WERI-Rb-1 (cell line): ENCODE measurements at places on chromosomes 2 and 18.

GRCh38 chr2:167783261-167784083, 463.9 kb downstream of the STK39 start:
- DNase-seq, result peak; percentile 73

DNA sequence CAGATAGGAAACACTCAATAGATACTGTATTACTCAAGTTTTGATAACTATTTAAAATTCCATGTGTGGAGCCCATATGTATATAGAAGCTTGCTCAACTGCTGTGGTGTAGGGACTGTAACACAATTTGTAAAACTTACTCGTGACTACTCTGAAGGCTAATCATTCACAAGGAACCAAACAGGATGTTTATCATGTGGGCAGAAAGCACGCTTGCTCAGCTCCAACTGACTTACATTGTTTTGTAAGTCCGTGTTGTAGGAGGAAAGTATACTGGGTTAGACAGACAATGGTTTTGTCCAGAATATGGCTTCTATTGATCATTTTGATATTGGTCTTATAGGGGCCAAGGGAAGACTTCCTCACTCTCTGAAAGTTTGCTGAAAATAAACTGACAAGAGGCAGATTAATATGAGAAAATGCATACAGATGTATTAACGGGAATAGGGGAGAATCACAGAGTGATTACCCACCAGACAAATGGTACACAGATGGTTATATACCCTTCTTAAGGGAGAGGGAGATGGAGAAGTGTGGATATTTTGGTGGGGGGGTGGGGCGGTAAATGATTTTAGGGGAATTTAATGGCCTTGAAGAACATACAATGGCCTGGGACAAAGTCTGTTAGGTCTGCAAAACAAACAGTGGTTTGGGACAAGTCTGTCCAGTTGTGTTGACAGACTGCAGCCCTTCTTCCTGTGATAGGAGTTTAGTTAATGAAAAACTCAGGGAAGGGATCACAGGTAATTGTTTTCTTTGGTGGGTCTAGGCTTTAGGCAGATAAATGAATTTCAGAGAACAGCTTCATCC, 259.3 kb upstream of the SP5 start:
- no peak for DNase-seq

DNA sequence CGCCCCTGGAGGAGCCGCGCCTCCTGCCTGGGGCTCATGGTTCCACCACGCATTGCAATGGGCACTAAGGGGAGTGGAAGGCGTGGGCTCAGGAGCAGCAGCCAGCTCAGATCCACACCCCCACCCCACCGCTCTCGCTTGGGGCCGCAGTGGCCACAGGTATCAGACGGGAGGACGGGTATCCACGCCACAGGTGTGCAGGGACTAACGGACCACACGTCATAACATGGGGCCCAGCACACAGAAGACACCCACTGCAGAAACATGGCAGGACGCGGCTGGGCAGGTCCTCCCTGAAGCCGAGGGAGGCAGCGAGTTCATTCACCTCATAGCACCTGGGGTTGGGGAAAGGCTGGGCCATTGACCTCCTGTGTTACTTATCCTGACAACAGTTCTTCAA, 13.0 kb downstream of the HDAC4 start:
- DNase-seq, result no peak

DNA sequence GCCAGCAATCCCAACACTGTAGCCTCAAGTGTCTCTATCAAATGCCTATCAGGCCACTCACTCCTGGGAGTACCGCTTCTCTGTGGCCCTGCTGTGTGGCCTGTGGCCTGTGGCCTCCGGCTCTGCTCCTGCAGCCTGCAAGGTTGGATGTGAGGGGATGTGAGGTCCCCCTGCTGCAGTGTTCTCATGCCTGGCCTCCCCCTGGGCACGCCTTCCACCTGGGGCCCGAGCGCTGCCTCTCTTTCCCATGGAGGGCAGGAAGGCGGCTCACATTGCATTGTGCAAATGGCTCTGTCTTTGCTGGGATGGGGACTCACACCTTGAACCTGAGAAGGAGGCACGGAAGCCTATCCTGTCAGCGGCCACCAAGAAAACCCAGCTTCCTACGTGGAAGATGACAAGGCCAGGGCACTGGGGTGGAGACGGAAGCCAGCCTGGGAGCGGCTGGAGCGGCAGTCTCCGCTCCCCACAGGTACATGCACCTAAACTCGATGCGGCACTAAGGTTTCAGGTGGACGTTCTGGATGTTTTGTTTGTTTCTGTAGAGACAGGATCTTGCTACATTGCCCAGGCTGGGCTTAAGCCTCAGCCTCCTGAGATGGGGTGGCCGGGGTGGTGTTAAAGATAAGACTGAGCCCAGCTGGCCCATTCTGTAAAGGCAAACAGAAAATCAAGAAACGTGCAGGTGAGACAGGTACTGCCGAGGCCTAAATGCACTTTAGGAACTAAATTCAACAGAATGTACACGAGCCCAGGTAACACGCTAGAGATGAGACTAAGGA, 140.1 kb downstream of the HDAC4 start:
- DNase-seq, result no peak

- no peak for DNase-seq
Measured at GRCh38 chr2:203240491-203240890, 1.7 kb downstream of the CYP20A1 start.

DNA sequence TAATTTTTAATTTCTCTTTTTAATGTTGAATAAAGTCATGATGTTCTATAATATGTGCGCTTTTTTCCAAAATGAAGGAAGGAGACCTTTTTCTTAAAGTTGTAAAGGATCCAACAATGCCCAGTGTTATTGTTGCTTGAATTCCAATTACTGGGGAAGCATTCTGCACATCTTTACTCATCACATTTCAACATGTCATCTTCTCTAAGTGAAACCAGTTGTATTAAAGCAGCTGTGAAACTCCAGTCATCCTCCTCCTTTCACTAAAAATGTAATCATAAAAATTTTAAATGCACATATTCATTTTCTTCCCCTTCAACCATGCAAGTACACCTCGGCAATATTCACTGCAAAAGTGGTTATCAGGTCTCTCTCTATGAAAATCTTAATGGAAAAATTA, 722.7 kb downstream of the TSN start:
- DNase-seq, result no peak

- no peak for DNase-seq
Measured at GRCh38 chr18:13356032-13356431, 137.5 kb downstream of the LDLRAD4 start.

DNA sequence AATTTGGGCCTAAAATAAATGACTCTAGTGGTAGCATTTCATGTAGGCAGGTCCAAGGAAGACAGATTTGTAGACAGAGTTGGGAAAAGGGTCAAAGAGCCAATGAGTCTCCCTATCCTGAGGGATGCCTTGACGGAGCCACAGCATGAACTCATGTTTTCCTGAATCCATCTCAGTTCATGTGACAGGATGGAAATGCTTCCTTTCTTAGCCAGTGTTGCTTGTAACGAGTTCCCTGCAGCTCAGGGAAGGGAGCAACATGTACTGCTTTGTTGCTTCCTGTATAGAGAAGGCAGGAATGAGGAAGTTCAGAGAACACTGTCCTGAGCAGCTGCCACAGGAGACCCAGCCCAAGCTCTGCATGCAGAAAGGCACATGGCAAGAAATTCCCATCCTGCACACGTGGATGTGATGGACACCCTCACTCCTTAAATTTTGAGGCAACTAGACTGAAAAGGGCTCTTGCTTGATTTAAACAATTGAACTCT, 27.9 kb downstream of the TMEM17 start:
- DNase-seq, result no peak

DNA sequence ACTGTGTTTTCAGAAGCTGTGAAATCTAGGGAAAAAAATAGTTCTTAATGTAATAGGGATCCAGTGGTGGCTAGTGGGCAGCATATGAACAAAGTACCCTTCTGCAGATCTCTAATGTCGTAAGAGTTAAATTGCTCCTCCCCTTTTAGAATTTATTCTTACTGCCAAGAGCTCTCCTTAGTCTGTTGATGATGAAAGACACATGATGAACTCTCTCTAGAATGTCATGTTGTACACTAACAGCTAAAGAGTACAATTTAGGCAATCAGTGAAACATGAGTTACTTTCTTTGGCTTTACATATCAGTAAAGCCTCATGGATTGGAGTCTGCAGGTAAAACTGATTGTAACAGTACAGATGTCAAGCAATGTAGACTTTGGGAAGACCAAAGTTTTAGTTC, 84.2 kb downstream of the SLC39A10 start:
- no peak for DNase-seq

GRCh38 chr2:215971671-215972070, 41.7 kb downstream of the MREG start:
- DNase-seq, result no peak

- no peak for DNase-seq
Measured at GRCh38 chr18:71022389-71022788, 733.5 kb downstream of the SOCS6 start.

DNA sequence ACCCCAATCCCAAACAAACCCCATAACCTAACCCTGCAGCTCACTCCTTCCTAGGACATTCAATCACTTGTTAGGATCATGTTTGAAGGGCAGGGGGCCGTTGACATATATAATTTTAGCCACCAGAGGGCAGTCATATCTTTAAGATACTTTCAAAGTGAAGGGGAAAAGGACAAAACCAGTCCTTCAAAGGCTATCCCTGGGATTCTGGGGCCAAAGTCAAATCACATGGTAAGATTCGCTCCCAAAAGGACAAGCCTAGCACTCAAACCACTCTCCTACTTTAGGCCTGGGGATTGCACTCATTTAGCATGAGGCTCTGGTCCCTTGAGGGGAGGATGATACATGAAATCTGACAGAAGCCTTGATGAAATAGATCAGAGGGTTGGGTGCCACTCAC, 44.6 kb downstream of the HAUS1 start:
- DNase-seq, result peak; percentile 70

GRCh38 chr2:231228974-231229529, 30.6 kb downstream of the ARMC9 start:
- no peak for DNase-seq

GRCh38 chr2:167017021-167017420, 128.7 kb downstream of the XIRP2 start:
- no peak for DNase-seq

DNA sequence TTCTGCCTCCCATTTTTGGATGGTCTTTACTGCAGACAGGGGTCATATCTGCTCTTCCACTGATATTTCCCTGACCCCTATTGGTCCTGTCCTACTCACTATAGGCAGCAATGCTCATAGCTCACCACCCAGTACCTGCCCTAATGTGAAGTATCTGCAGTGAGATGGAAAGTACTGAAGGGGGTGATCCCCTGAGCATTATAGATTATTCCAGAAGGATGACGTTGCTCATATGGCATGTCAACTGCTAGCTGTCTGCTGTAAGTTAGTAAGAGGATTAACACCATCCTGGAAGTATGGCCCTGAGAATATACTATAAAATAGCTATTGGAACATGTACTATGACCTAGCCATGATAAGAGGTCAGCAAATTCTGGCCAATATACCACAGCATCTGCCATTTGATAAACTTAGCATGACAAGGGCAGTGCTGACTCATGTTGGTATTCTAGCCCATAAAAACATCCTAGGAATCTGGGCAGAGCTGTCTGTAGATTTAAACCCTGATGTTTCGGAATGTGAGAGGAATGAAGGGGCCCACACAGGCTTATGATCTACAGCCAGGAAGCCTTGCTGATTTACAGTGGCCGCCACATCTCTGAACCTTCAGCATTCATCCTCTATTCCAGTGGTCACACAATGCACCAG, 451.4 kb downstream of the TNS1 start:
- DNase-seq, result no peak

DNA sequence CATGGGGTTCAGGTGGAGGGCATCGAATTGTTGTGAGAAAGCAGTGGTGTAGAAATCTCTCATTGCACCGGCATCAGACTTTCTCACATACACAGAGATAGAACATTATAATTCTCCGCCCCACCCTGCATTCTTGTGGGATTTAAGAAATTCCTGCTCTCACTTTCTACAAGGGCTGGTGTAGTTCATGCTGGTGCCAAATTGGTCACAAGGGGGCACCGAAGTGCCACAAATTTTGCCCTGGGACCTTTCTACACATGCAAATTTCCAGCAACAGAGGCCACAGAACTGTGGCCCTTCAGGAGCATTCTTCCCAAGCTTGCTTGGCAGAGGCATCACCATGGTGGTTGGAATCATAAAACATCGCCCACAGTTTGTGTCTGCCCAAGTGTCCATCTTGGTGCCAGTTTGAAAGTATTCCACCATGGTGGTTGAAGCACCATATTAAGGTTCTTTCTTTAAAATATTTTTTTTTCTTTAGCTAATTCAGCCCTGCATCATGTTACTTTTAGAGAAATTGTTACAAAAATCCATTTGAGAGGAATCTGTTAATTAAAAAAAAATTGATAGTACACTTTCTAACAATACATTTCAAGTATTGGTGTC, 521.2 kb upstream of the FANCL start:
- DNase-seq, result peak; percentile 66

DNA sequence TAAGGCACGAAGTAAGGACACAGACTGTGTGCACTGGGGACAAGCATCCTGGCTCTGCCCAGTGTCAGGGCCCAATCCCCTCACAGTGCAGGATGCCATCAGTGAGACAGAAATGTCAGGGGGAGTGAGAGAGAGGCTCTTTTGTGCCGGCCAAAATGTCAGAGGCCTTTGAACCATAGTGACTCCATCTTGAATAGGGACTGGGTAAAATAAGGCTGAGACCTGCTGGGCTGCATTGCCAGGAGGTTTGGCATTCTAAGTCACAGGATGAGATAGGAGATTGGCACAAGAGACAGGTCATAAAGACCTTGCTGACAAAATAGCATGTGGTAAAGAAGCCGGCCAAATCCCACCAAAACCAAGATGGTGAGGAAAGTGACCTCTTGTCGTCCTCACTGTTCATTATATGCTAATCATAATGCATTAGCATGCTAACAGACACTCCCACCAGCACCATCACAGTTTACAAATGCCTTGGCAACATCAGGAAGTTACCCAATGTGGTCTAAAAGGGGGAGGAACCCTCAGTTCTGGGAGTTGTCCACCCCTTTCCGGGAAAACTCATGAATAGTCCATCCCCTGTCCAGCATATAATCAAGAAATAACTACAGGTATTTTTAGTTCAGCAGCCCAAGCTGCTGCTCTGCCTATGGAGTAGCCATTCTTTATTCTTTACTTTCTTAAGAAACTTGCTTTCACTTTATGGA, 337.4 kb downstream of the LPIN1 start:
- no peak for DNase-seq

- DNase-seq, result peak; percentile 81
Measured at GRCh38 chr2:216023055-216023648, 9.8 kb upstream of the MREG start.

- DNase-seq, result no peak
Measured at GRCh38 chr18:7267973-7268372, 37.1 kb downstream of the LRRC30 start.

DNA sequence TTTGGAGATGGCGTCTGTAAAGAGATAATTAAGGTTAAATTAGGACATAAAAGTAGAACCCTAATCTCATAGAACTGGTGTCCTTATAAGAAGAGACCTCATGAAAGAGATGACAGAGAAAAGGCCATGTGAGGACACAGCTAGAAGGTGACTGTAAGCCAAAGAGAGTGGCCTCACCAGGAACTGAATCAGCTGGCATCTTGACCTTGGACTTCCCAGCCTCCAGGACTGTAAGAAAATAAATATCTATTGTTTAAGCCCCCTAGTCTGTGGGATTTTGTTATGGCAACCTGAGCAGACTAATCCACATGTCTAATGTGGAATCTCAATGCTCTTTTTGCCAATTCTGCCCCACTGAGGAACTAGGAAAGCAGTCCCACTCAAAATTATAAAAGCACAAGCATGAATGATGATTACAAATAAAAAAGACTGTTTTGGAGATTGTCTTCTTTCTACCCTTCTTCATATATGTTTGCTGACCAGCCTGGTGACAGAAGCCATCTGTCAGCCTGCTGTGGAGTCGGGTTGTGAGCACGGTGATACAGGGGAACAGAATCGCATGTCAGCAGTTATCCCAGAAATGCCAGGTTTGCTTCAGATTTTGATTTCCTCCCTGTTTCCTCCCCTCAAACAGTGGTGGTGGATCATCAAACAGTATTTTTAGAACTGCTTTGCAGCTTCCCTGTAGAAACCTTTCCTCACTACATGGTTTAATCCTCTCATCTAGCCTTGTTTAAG, 54.2 kb downstream of the INPP4A start:
- no peak for DNase-seq
